SHP77 treated with DMSO at 0.1 percent for 48 hours (cell line): ENCODE measurements at places on chromosomes 5 and 9.
A peak's percentile ranks its signal among the peaks of the same experiment; 100 is the strongest.

GRCh38 chr9:90379771-90380170 lies 262.9 kb downstream of the DIRAS2 start:
- no peak for DNase-seq

DNA sequence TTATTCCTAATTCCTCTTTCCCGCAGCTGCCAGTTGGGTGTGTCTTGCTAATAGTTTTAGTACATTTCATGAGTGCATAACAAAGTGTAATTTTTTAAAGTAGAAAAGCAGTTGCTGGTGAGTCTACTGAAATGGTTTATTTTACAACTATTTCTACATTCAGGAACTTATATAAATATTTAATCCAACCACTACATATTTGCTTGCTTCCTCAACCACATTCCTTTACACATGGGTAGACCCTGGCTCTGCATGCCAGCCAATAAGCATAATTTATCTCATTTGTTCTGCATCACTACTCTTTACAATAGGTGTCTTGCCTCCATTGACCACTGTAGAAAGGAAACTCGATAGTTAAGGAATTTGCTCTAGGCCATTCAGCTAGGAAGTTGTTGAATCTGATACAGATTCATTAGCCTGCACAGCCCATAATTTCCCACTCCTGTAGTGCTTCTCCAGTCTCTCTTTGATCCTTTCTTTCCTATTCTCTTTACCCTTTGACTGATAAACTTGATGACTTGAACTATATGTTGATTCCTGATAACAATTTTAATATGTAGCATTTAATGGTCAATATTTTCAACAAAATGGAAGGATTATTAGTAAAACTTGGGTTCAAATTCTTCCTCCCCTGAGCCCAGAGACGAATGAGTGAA lies 342.5 kb upstream of the ACTBL2 start:
- no peak for DNase-seq

DNA sequence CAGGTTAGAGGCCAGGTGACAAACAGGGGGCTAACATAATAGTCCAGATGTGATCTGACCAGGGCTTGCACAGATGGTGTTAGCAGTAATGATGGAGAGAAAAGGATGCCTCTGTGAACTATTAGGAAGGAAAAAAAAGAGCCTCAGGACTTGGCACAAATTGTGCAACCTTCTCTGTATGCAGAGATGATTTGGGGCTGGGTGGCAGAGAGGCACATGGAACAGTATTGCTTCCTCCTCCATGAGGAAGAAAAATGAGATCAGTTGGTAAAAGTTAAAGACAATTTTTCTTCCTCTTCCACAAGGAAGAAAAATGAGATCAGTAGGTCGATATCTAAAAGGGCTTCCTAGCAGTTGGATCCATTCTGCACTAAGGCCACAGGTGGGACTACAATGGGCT lies 13.9 kb upstream of the ANXA6 start:
- DNase-seq: no peak

- no peak for DNase-seq
Measured at GRCh38 chr9:7058473-7058872, 300.7 kb downstream of the KDM4C start.

GRCh38 chr5:69527128-69527770 lies 32.7 kb upstream of the GTF2H2C start:
- no peak for DNase-seq

DNA sequence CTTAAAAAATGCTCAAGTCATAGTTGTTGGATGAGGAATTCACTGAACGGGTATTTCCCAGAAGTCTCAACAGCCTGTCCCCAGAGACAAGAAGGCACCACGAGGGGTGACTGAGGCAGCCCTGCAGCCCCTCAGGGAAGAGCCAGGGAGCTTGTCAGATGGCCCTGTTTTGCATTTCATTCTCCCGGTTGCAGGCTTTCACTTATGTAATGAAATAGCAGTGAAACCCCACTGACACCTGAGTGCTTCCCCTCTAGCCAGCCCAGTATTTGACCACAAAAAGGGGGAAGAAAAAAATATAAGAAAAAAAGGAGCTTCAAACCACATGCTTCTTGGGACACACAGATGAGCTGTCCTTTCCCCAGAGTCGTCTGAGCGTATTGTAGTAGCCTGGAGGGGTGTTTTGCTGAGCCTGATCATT lies 75.3 kb upstream of the IL12B start:
- no peak for DNase-seq

GRCh38 chr9:75889577-75889976 lies 896 bp upstream of the PCSK5 start:
- DNase-seq: no peak

GRCh38 chr9:78549711-78550110 lies 252.8 kb downstream of the PSAT1 start:
- no peak for DNase-seq

DNA sequence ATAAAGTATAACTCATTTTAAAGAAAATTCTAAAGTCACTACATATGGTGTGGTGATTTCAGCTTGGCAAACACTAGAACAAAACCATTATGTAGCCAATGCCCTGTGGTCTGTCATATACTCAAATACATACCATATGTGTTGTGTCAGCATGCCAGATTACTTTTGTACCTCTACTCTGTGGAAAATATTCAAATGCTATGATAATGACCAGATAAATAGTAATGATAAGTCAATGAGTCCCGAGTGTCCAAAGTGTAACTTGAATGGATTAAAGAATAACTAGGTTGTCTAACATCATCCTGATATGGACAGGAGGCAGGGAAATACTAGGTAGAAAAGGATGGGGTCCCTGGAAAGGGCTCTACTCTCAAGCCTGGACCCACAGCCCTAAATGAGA lies 58.0 kb upstream of the IL6ST start:
- no peak for DNase-seq

- DNase-seq: no peak
Measured at GRCh38 chr5:106940986-106941385, 729.8 kb downstream of the EFNA5 start.

DNA sequence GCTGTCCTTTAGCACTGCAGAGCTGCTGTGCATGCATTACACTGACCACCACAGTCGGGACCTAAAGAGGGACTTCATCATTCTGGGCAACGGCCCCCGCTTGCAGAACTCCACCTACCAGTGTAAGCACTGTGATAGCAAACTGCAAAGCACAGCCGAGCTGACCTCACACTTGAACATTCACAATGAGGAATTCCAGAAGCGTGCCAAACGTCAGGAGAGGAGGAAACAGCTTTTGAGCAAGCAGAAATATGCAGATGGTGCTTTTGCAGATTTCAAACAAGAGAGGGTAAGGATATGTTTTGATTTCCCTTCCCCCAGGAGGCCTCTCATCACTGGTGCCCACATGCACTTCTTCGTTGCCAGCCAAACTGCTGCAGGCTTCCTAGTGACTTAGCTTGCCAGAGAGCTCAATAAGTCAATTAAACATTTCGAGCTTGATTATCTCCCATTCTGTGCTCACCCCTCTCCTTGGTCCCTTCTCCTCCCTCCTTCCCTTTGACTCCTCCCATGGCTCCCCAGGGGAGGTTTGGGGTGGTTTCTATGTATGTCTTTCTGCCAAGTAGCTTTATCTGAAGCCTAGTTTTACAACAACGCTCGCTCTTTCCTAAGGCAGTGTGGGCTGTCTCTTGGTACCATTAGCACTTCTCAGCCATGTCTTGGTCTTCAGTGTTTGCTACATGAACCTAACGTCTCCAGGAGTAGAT lies 66.7 kb downstream of the ZNF462 start:
- no peak for DNase-seq

- no peak for DNase-seq
Measured at GRCh38 chr5:73120222-73121118, at the start of gene TMEM171. Gene TMEM171, plus strand, starts transcription at chr5:73120575. Its CDS starts 2,799 bp downstream, at chr5:73123374.

DNA sequence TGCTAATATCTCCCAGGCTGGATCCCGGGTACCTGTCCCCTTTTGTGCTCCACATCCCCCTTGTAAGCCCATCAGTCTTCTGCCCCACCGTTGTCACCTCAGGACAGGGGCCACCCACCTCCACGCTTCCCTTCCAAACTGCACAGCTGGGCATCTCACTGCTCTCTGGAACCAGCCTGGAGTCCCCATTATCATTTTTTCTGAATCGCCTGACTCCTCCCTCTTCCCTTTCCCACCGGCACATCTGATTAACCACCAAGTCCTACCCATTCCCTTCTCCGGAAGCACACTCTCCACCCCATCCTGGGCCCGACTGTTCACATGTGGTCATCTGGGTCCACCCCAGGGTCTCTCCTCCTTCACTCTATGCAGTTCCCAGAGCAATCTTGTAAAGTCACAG lies 53.9 kb downstream of the PSD2 start:
- no peak for DNase-seq

- no peak for DNase-seq
Measured at GRCh38 chr9:76562511-76562911, 103.5 kb downstream of the GCNT1 start.

- DNase-seq: no peak
Measured at GRCh38 chr5:171957591-171958251, 48.7 kb downstream of the FBXW11 start.

DNA sequence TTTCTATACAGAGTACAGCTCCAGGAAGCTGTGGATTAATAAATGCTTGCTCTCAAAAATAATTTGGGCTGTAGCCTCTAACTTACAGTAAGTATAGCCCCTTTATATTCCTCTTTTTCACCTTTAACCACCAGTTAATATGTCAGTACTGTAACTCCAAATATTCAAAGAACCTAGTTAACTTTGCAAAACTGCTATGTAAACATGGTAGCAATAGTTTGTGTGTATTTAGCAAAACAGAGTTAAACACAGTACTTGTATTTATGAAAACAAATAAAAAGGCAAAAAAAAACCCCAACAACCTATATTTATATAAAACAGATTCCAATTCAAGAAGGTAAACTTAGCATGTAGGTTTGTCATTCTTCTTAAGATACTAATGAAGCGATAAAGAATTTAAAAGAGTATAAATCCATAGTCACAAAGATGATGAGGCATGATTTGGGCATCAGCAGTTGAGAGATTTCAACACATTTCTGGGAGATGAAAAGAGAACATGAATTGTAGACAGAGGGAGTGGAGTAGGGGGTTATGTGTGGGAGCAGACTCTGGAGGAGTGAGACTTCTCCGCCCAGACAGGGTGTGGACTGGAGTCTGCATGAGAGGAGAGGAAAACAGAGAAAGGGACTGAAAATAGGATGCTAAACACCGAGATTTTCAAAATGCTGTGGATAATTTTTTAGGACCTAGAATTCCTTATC lies 47.0 kb upstream of the F2RL1 start:
- DNase-seq: no peak

GRCh38 chr9:88983865-88984542 lies 7.3 kb upstream of the S1PR3 start:
- DNase-seq: no peak

GRCh38 chr5:57028161-57028560 lies 76.2 kb upstream of the MIER3 start:
- DNase-seq: no peak

DNA sequence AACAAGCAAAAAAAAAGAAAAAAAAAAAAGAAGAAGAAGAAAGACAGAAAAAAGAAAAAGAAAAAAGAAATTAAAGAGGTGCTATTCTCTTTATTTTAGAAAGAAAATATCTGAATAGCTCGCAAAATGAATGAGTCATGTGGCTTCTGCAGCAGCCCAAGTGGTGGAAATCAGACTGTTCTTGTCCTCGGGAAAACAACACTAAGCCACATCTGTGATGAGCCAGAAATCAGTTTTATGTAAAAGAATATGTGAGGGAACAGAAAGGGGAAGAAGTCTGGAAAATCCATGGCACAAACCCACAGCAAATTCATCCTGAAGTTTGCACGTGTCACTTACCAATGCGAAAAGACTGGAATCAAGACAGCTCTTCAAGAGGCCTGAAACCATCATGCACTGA lies 118.7 kb upstream of the GAS1 start:
- DNase-seq: no peak

GRCh38 chr9:89428901-89429890 lies 68.7 kb downstream of the SEMA4D start:
- no peak for DNase-seq

DNA sequence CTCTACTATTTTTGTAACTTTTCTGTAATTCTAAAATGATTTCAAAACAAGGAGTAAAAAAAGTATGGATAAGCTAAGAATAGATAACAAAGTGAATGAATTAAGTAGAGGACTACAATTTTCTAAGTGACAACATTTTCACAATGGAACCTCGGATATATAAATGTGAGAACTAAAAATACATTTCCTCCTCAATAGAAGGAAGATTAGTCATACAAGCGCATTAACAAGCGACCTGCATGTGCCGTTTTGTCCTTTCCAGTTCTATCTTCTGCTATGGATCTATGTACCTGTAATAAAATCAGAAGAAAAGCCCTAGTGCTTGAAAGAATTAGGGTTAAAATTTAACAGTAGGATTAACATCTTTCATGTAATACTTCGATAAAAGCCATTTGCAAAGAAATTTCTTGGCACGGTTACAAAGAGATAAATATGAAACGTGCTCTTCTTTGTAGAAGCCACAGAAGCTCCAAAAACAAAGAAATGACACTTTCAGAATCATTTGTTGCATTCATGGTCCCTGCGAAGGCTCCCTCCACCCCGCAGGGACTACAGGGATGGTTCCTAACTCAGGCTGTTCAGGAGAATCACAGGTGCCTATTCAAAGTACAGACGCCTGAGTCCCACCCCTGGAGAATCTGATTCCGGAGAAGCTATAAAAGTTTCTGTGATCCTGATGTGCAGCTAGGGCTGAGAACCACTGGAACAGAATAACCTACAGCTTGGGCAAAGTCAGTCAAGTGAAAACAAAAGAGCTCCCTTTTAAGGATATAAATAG lies 216.6 kb upstream of the EFNA5 start:
- no peak for DNase-seq

- DNase-seq: no peak
Measured at GRCh38 chr5:126280343-126280742, 142.9 kb upstream of the GRAMD2B start.

DNA sequence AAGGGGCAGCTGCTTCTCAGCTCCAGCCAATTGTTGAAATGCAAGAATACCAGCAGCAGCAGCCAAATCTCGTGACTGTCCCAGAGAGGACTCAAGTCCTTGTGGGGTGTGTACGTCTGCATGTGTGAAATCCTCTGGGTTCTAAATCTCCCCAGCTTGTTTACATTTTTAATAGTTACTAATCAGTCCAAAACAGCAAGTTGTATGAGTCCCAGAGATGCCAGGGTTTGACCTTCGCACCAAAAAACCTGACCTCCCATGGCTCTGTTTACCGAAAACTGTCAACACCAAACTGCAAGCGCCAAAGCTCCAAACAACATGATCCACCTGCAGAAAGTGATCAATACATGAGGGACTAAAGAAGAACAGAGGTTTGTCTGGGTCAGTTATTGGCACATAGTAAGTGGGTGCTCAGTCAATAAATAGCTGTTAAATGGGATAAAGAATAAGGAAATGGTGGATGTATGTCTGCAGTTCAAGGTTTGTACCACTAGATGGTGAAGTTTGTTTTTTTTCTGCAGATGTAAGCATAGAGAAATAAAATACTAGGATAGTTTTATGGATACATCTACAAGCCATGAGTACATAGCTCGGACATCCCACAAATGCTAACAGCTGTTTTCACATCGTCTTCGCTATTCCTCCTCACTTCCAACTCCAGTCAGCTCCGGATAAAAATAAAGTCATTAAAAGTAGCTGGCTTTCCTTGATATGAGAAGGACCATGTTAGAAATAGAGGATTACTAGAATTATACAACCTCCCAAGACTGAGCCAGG lies 85.3 kb upstream of the ADRB2 start:
- peak; percentile 8 for DNase-seq

GRCh38 chr5:136123236-136123768 lies 9.3 kb upstream of the SMAD5 start:
- DNase-seq: peak; percentile 80
